SW480 (cell line): ENCODE measurements at places on chromosomes 6 and 20.

DNA sequence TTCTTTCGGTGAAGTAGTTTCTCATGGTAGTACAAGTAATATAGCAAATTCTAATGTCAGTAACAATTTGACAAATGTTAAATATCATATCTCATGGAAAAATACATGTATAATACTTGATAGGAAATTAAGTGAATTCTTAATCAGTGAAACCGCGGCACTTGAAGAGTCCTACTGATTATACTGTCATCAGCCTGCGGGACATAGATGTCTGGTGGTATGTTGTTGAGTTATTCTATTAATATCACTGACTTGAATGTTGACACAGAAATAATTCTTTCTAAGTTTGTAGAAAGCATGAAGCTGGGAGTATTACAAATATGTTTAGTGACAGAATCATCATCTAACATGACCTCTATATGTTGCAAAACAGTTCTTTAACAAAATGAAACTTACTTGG is 479.8 kb upstream of the IMPG1 start:
- no peak for DNase-seq

GRCh38 chr6:81696524-81696923 is 56.0 kb downstream of the TENT5A start:
- peak; percentile 53 for DNase-seq

GRCh38 chr20:33790566-33790965 is 20.6 kb upstream of the CHMP4B start:
- DNase-seq = no peak

DNA sequence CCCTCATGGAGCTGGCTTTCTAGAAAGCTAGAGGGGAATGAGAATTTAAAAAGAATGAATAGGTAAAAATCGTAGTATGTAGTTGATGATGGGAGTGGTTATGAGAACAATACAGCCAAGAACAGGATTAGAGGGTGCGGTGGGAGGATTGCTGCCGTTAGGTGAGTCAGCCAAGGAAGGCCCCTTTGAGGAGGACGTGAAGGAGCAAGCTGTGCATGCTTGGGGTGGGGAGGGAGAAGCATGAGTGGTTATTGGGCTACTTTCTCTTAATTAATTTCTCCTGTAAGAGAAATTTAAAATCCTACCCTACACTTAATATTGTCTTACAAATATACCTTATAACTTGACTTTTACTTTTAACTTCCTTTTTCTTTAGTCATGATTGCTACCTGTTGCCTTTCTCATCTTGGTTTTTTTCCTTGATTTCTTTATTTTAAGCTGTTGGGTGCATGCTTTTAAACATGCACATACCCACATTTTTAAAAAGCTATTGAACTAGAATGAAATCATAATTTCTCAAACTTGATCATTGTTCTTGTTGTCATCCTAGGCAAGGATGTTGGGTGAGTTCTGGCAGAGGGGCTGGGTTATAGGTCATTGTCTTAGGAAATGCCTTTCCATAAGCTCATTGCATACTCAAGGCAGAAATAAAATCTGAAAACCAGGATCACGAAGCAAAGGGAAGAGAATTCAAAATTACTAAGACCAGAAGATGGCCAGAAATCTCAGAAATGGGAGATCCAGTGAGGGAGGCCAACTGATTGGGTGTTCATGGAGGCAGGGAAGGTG is 114.5 kb downstream of the TCP11 start:
- DNase-seq = no peak

DNA sequence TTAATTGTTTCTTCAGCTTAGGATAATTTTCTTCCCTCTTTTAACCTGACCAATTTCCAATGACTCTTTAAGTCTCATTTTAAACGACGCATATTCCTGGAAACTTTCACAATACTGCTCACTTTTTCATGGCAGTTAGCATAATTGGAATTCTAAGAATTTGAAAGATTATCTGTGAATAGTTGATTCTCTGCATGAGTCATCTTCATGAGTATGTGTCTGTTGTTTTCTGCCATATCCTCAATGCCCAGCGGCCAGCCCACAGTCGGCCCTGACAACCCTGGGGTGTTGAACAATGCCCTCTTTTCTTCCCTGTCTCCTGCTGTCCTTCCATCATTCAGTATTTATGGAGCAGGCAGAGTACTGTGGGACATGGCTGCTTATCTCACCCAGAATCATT is 554.2 kb downstream of the CDH26 start:
- DNase-seq = peak; percentile 91

DNA sequence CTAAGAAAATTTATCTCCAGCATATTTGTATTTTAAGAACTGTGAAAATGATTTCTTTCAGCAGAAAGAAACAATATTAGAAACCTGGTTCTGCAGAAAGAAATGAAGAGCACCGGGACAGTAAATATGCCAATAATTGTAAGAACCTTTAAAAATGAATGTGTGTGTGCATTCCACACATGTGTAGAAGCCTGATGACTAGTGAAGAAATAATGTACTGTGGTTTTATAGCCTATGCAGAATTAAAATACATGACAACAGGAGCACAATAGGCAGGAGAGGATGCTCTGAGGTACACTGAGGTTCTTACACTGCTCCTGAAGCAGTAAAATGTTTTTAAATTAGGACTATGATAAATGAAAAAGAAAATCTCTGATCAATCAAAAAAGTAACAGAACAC is 48.9 kb downstream of the SNX14 start:
- no peak for DNase-seq

GRCh38 chr20:12394786-12395185 is 477.1 kb downstream of the BTBD3 start:
- peak; percentile 9 for DNase-seq

- DNase-seq = no peak
Observed at GRCh38 chr6:156713548-156713947, 63.6 kb upstream of the ARID1B start.

- peak; percentile 41 for DNase-seq
Observed at GRCh38 chr6:56864171-56864616, 90.7 kb upstream of the BEND6 start.

DNA sequence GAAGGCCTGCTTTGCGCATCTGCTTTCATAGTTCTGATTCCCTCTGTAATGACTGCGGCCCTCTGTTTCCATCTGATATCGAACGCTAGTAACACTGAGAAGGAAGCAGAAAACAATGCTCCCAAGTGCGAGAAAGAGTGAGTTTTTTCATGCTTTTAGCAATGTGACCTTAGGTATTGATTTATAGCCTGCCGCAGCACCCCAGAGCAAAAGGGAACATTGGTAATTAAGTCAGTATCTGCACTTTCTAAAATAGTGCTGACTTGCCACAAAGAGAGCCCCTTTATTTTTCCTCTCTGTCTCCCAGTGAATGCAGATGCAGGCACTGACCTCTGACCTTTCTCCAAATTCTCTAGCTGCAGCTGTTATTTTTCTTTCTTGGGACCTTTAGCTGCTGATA is 129.8 kb downstream of the HDGFL1 start:
- DNase-seq = no peak

DNA sequence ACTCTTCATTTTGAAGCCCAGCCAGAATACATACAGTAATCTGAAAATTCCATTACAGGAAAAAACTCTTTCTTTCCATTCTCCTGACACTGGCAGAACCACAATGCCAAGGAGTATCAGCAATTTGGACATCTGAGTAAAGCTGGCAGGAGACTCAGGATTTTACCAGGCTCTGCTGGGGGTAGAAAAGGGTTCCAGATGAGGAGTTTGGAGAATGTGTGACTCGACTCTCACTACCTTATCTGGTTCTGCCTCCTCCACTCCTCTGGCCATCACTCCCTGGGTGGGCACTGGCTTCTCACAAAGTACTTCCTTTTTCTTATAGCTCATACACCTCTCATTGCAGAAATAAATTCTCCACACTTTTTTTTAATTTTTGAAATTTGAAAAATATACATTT is 10.6 kb upstream of the WFDC8 start:
- DNase-seq = no peak

GRCh38 chr20:12166053-12166717 is 248.5 kb downstream of the BTBD3 start:
- peak; percentile 39 for DNase-seq

GRCh38 chr20:32524829-32525501 is 60.2 kb downstream of the NOL4L start:
- no peak for DNase-seq

DNA sequence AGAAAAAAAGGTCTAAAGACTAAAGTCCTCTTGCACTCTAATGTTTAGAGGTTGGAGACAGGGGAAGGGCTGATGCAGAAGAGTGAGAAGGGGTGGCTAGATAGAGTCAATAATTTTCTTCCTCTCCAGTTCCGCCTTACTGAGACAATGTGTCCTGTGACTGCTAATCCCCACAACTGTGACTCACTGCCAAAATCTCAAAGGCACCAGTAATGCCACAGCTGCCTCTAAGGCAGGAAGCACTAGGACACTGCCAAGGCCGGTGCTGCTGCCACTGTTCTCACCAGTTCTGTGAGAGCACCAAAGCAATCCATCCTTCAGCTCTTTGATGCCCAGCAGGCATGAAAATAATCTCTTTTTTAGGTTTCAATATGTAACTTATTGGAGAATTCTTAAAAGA is 701.9 kb upstream of the MAP3K7 start:
- DNase-seq = no peak

DNA sequence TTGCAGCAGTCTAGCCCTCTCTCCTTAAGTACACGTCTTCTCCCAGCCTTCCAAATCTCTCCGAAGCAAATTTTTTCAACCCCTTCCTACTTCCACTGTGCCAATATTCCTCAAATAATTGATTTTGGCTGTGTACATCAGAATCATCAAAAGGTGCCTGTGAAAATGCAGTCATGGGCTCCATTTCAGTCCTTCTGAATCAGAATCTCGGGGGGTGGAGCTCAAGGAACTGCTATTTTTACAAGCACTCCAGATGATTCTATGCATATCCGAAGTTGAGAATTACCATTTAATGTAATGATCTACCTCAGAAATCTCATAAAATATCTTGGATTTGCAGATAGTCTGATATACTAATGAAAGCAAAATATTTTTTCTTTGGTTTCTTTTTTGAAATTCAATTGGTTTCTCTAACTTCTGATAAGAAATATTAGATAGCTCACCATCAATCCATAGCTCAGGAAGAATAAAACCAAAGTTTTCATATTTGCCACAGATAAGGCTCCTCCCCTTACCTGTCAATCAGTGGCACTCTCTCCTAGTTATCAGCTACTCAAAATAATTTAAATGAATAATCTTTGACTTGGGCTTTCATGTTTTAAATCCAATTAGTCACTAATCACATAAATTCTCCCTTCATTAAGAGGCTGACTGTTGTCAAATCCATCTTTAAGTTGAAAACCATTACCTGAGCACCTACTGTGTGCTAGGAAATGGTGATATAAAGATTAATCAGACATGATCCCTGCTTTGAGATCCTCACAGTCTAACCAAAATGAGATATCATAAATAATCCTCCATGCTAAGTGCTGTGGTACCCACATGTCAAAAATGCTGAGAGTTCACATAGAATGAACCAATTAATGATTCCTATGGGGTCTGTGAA is 36.4 kb upstream of the STXBP5 start:
- DNase-seq = no peak

GRCh38 chr20:37564388-37565133 is 36.9 kb upstream of the BLCAP start:
- DNase-seq = peak; percentile 29

- DNase-seq = no peak
Observed at GRCh38 chr6:115120391-115120790, 777.6 kb upstream of the HS3ST5 start.

- peak; percentile 96 for DNase-seq
Observed at GRCh38 chr6:33589731-33590530, 9.9 kb upstream of the BAK1 start.

DNA sequence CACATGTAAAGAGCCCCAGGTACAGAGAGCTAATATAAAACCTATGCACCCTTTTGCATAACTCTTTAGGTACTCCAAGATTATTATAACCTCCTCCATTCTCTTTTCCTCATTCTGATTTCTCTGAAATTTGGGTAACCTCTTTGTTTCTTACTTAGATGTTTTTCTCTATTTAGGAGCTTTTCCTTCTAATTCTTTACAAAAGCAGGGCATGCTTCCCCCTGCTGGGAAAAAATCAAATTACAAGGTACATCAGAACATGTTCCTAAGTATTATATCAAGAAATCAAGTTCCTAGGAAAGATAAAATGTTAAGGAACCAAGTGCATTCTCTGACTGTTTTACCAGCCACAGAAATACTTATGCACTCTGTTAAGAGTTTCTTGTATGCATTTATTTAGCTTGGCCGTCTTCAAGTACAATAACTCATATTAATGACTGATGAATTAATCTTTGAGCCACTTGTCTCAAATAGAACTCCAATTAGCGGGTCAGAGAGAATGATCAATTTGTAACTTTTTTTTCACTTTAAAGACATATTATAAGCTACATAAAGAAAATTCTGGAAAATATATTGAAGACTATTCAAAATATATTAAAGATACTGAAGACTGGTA is 2.1 kb downstream of the KHDRBS2 start:
- peak; percentile 1 for DNase-seq

GRCh38 chr6:6845603-6846002 is 257.1 kb downstream of the LY86 start:
- no peak for DNase-seq

- DNase-seq = no peak
Observed at GRCh38 chr20:34175879-34176278, 63.8 kb upstream of the EIF2S2 start.

- DNase-seq = no peak
Observed at GRCh38 chr6:81808851-81809570, 56.5 kb upstream of the TENT5A start.
